ENCODE measurements at places on chromosomes 5 and 9.
A peak's percentile ranks its signal among the peaks of the same experiment; 100 is the strongest.

GRCh38 chr9:79812507-79813257 lies 240.9 kb downstream of the TLE4 start:
- DNase-seq = no peak

DNA sequence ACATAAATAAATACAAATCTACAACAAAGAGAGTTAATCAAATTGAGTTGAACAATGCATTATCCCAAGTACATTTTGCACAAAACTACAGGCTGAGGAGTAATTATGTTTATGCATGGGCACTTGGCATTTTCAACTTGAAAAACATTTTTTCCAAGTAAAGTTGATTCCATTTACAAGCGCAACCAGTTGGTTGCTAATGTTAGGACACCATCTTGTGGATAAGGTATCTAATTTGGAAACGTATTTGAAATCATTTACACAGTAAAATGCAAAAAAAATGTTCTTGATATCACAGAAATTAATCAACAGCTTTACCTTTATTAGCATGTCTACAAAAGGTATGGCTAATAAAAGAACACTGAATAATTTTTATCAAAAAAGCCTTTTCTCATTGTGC lies 18.8 kb downstream of the FTMT start:
- DNase-seq = no peak

DNA sequence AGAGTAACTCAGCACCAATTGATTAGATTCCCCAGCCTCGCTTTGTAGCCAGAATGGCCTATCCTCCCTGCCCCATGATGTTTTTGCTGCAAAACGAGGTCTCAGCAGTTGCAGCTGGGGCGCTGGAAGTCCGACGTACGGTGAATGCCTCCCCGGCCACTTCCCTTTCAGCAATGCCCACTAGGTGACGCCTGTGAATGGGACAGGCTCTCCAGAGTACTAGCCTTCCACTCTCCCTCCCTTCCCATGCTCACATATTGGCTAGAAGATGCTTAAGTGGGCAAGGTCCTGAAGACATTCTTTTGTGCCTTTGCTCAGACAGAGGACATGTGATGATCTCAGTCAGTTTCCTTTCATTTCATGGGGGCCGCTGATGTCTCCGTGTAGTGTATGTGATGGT lies 50.8 kb downstream of the DMRT2 start:
- no peak for DNase-seq

DNA sequence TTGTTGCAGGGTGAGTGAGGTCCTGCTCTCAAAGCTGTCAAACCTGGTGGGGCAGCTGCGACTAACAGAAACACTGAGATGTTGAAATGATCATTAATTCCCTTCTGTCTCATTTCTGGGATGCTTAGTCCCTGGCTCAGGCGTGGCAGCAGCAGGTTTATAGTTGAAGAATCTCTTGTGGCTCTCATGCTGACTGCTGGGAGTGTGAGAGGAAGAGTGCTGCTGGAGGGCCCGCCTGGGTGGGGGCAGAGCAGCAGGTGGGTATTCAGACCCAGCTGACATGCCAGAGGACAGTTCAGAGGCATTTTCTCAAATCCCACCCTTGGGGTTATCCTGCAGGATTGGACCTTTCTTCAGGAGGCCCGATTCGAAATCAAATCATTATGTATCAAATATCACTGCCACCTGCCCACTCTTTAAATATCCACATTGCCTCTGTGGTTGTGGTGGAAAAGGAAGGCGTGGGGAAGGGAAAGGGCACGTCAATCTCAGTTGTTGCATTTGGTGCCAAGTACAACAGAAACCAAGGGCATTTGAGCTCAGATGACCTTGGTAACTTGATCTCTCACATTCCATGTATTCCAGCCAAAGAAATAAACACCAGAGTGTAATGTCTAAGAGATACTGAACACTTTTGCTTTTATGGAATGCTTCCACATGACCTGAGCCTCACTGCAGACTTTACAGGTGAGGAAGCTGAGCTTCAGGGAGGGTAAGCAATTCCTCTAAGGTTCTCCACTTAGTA lies 224.3 kb downstream of the AOPEP start:
- DNase-seq = peak; percentile 36

GRCh38 chr5:23012842-23013241 lies 159.7 kb upstream of the CDH12 start:
- no peak for DNase-seq

GRCh38 chr5:66633754-66634153 lies 37.6 kb downstream of the MAST4 start:
- no peak for DNase-seq

- DNase-seq = no peak
These were observed 88.0 kb upstream of the ELL2 start for GRCh38 chr5:96049398-96050272.

- no peak for DNase-seq
These were observed 66.2 kb downstream of the FOXD1 start for GRCh38 chr5:73382401-73382740.

GRCh38 chr9:2023532-2023931 lies 8.4 kb downstream of the SMARCA2 start:
- DNase-seq = no peak

DNA sequence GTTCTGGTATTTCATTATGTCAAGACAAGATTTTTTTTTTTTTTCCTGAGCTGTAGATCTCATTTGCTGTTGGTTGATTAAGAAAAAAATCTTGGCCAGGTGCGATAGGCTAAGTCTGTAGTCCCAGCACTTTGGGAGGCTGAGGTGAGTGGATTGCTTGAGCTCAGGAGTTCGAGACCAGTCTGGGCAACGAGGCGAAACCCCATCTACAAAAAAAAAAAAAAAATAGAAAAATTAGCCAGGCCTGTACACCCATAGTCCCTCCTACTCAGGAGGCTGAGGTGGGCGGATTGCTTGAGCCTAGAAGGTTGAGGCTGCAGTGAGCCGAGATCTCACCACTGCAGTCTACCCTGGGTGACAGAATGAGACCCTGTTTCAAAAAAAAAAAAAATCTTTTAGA lies 12.2 kb downstream of the CDC42SE2 start:
- no peak for DNase-seq

DNA sequence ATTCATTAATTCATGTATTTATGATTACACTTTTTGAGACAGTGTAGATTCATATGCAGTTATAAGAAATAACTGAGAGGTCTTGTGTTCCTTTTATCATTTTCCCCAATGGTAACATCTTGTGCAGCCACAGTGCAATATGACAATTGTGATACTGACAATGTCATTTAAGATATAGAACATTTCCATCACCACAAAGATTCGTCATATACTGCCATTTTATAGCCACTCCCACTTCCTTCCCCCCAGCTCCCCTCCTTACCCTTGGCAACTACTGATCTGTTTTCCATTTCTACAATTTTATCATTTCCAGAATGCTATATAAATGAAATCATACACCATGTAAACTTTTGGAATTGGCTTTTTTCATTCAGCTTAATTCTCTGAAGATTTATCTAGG lies 53.8 kb downstream of the NR2F1 start:
- DNase-seq = no peak

- no peak for DNase-seq
These were observed 21.2 kb downstream of the GAS1 start for GRCh38 chr9:86926145-86926544.

- no peak for DNase-seq
These were observed 111.8 kb downstream of the HMHB1 start for GRCh38 chr5:143923634-143924266.

DNA sequence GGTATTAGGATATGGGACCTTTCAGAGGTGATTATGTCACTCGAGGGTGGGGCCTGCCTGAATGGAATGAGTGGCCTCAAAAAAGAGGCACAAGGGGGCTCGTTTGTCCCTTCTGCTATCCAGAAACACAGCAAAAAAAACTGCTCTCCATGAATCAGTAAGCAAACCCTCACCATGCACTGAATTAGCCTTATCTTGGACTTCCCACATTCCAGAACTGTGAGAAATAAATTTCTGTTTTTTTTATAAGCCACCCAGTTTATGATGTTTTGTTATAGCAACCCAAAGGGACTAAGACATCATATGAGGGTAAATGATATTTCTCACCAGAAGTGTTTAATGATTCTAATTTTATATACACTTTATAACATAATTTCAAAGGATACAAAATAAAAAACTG lies 476.6 kb upstream of the EDIL3 start:
- no peak for DNase-seq

GRCh38 chr9:75869236-75869635 lies 21.2 kb upstream of the PCSK5 start:
- no peak for DNase-seq

DNA sequence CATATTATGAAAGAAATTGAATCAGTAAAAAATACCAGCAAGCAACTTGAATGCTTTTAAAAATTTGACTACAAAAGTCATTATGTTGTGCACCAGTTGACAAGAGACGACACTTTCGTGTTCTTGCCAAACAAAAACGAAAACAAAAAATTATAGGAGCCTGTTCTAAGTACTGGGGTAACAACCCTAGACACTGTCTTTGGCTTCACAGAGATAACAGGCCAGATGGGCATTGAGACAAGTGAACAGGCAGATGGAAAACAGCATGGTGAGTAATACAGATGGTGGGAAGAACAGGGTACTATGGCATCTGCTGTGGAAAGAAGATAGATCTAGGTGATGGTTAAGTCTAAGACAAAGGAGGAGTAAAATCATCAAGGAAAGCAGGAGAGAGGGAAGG lies 99.0 kb downstream of the CDH12 start:
- DNase-seq = no peak

DNA sequence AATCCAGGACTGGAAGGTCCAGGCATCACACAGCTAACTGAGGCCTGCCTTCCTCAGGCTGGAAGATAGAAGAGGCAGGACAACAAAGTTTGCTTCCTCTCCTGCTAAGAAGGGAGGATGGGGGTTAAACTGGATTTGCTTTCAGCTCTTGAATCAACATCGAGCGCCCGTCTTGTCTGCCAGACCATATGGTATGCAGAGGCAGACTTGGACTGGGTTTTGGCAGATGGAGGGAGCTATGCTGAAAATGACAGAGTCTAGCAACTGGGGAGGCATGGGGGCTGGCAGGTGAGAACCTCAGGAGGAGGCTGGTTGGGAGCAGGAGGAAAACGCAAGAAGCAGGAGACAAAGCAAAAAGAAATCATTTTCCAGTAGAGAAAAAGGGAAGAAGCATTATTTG lies 289.5 kb upstream of the IL12B start:
- no peak for DNase-seq

GRCh38 chr9:14156046-14156445 lies 157.9 kb downstream of the NFIB start:
- DNase-seq = no peak

GRCh38 chr5:74081126-74081525 lies 455.1 kb downstream of the ARHGEF28 start:
- DNase-seq = no peak

DNA sequence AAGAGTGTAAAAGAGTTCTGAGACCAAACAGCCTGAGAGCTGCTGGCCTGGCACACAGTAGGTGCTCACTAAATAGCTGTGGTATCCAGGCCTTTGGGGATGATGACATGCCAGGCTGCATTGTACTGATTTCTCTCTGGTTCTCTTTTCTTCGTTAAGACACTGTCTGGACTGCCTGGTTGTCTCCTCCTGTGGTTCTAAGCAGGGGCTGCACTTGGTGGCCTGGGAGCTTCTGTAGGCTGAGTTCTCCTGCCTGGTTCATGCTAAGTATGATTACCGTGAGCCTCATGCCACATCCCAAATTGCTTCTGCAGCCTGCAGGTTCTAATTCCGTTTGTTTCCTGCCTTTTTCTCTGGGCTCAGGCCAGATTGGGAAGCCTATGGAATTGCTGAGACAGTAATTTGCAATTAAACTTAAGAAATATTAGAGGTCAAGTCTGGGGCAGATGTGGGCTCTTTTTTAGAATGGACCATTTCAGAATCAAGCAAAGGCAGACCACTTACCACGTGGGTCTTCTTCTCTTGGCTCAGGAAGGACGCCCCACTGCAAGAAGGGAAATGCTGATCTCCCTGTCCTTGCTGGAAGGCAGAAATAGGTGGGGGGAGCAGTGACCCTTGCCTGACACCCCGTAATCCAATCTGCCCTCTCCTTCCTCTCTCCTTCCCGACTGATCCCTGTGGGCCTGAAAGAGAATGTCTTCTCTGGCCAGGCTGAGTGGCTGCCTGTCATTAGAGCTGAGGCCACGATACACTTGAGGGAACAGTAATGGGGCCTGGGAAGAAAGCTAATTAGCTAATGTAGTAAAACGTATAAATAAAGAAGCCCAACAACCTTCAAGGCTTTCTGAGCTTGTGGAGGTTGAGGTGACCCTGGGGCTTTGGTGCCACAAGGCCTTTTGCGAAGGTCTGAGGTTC lies 21.9 kb upstream of the BOD1 start:
- no peak for DNase-seq

- no peak for DNase-seq
These were observed 118.0 kb upstream of the TRIM32 start for GRCh38 chr9:116569111-116569510.

- no peak for DNase-seq
These were observed 14.2 kb downstream of the AP3S1 start for GRCh38 chr5:115855959-115856358.

DNA sequence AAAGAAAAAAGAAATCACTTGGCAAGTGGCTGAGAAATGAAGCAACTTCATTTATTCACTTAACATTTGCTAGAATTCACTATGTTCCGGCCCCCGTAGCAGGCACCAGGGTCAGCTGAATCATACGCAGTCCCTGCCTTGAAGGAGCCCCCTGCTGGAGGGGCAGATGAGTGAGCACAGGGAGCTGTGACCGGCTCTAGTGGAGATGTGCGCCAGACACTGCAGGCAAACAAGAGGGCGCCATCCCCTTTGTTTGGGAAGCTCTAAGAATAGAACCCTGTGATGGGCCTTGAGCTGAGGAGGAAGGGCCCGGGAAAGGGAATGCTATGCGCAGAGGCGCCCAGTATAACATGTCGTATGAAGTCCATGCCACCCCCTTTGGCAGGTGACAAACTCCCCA lies 20.2 kb upstream of the RPL26L1 start:
- DNase-seq = peak; percentile 56

DNA sequence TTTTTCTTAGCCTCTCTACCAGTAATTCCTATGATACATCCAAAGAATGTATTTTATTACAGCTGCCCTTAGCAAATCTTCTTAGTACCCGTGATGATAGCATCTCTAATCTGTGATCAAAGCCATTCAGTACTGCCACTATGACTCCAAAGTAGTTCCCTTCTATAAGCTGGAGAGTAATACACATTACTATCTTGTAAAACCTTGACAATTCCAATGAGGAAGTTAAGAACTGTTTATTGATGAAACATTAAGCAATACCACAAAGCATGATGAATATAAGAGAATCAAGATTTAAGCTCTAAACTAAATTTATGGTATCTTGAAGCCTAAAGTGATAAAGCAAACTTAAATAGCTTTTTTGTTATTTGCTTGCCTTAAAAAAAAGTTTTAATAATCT lies 86.1 kb downstream of the SMIM23 start:
- DNase-seq = no peak

GRCh38 chr9:113360242-113360842 lies 11.0 kb downstream of the BSPRY start:
- DNase-seq = no peak

- DNase-seq = no peak
These were observed 10.5 kb downstream of the COL15A1 start for GRCh38 chr9:98954244-98954610.

DNA sequence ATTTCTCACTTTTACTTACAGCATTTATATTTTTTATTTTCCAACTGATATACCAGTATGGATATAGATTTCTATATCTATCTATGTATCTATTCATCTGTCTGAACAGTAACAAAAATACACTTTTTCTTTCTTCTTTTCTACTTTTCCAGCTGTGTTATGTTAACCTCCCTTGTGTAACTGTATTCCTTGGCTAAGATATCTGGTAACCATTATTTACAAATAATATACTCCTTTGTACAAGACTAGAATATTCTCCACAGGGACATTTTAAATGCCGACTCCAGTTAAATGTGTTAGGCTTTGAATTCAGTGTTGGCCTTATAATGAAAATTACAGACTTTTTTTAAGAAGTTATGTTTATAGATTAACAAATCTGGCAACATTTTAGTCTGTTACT lies 168.7 kb downstream of the XRCC4 start:
- DNase-seq = no peak

- DNase-seq = no peak
These were observed 136.8 kb downstream of the CFAP90 start for GRCh38 chr5:7714119-7714518.
